ENCODE measurements at places on chromosomes 1 and 21.

GRCh38 chr1:245684166-245684565 is 529.4 kb downstream of the KIF26B start:
- no peak for DNase-seq

DNA sequence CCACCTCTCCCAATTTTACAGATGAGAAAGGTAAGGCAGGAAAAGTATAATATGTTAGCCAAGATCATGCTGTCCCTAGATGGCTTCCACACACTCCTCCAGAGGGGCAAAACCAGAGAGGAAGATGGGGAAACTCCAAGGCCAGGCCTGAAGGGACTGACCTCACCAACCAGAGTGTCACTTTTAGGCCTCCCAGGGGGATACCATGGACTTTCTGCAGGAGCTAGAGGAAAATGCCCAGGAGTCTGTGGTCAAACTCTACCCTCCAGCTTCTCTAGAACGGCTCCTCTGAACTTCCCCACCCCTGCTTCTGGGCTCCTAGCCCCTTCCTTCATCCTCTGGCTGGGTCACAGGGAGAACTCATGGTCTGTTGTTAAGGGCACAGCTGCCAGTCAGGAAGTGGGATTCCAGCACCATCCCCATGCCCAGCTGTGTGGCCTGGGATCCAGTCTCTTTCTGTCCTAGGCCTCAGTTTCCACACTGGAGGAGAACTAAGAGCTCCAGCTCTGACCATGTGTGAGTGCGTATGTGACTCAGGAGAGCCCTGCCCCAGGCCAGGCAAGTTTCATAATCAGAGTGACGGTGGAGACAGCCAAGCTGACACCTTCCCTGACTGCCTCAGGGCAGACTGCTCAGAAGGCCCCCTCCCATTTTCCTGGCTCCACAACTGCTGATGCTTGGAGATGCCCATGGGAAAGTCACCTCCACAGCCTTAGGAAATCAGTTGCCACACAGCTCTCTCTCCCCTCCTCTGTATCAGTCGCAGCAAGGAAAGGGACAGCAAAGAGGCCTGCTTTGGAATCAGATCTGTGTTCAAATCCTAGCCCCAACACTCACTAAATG is 1.9 kb downstream of the IGSF8 start:
- DNase-seq: no peak

GRCh38 chr1:58430421-58431275 is 115.9 kb downstream of the OMA1 start:
- DNase-seq: no peak

GRCh38 chr1:239536165-239536849 is 149.9 kb downstream of the CHRM3 start:
- no peak for DNase-seq

DNA sequence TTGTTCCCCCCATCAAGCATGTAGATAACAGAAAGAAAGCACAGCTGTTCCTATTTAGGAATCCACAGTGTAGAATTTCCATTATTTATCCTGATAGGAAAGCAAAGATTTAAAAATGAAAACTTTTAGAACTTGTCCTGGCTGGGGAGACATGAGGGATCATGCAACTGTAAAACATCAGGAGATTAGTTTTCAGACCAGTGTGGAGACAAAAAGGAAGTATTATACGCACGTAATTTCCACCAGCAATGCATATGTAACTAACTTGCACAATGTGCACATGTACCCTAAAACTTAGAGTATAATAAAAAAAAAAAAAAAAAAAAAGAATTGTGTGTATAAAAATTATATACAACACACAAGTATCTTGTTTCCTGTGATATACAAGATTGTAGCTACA is 172.4 kb downstream of the NEGR1 start:
- no peak for DNase-seq

GRCh38 chr1:155569988-155570592 is 7.5 kb upstream of the ASH1L start:
- no peak for DNase-seq

DNA sequence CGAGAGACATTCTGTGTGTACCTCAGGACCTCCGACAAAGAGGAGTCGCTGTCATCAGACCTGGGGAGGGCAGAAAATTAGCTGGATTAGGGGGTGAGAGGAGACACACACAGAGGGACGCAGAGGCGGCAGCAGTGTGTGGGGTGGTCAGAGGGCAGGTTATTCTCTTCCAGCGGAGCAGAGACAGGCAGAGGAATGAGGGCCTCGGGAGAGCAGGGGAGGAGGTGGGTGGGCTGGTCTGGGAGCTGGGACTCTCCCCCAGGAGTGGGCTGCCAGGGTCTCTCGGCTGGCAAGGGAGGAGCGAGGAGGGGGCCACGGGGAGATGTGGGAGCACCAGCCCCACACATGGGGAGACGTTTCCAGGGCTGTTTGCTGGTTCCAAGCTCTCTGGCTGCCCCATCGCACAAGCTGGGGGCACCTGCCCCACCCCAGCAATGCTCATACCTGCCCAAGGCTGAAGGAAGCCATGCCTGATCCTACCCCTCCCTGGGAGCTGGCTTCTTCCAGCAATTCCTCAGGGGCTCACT is 40.4 kb downstream of the KIF21B start:
- DNase-seq: no peak

DNA sequence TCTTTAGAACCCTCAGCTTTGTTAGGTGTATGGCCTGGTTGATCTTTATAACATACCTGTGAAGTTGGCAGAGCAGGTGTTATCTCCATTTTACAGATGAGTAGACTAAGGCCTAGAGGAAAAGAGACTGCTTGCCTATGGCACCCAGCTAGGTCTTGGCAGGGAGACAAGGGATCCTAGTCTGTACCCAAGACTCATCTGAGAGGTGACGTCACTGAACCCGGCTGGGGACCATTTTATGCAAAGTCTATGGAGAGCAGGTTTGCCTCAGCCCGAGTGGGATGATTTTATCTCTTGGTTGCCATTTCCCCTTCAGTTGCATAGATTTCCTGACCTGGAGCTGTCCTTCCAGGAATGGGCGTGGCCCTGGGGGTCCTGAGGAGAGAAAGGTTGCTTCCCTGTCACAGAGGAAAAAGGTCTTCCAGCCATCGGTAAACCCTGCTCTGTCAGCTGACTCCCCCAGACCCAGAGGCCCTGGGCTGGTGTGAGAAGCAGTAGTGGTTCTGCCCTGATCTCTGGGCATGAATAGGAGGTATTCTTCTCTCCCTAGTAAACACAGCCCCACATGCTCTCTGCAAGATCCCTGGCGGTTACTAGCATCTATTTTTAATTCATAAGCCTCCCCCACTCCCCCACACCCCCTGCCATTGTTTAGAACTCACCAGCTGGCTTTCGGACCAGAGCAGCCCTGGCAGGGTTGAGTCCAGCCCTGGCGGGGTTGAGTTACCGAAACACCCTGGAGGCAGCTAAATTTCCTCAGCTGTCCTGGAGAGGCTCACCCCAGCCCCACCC is 19.6 kb downstream of the TMCC2 start:
- no peak for DNase-seq

DNA sequence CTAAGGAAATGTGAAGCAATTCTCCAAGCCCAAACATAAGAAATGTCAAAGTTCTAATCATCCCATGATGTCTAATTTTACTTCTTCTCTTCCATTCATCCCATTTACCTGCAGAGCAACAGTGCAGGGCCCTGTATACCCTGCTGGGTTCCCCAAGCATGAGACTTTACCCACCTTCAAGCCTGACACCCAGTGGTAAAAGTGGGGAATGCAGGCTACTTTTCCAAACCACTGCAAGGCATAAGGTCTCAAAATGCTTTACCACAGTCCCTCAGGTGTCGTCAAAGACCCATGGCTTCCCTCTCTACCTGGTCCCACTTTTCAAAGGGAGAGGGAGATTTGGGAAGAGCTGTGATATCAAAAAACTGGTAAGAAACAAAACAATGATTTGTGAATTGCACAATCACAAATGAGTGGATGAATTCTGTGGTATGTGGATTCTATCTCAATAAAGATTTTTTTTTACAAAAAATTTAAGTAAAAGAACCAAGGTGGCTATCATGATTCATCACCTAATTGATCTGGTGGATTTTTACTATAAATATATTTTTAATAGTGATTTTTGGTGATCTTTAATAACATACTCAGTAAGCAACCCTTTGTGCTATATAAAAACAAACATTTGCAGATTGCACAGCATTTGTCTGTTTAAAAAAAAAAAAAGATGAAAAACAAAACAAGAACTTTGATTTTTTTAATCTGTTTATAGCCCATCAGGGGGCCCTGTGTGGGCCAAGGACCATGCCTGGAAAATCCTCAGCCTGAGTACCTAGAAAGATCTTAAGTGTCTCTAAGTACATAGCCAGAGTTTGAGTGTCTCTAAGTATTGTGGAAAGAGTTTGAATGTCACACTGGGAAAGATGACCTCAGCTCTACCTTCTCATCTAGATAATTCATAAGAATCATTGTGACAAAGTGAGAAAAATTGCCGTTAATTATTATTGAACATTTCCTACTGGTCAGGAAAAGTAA is 73.1 kb upstream of the GJB5 start:
- DNase-seq: no peak
